AG08396 (cell line): ENCODE measurements at places on chromosomes 4 and X.

- DNase-seq = no peak
These were observed 3.2 kb downstream of the SPRY1 start for GRCh38 chr4:123399627-123400358.

GRCh38 chrX:78123190-78123589 is 16.3 kb downstream of the TAF9B start:
- DNase-seq = peak; percentile 13

DNA sequence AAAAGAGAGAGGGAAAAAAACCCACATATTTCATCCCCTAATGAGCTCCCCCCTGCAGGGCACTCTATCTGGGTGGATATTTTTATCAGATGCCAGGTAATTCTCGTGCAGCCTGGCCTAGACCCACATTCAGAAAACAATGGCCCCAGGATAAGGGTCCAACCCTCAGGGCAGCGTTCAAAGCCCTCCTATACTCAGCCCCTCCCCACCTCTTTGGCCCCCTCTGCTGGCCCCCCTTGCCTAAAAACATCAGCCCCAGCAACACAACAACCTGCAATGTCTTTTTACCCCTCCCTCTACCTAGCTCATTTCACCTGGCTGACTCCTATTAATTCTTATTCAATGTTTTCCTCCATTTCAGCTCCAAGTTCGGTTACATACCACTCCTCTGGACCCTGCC is 145.4 kb upstream of the MED14 start:
- DNase-seq = no peak

DNA sequence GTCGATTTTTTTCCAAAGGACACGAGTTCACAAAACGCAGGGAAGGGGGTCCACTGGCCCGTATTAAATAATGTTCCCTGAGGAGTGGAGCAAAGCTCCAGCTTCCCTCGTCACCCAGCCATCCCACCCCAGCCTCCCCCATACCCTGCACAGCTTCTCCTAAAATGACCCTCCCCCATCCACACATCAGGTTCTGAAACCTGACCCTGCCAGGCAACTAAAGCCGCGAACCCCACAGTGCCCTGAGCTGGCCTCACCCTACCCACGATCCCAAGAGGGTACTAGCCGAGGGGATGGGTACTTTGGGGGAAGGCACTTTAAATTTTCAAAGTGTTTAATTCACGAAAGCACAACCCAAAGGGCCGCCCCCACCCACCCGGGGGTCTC is 634 bp downstream of the APOO start:
- DNase-seq = no peak

DNA sequence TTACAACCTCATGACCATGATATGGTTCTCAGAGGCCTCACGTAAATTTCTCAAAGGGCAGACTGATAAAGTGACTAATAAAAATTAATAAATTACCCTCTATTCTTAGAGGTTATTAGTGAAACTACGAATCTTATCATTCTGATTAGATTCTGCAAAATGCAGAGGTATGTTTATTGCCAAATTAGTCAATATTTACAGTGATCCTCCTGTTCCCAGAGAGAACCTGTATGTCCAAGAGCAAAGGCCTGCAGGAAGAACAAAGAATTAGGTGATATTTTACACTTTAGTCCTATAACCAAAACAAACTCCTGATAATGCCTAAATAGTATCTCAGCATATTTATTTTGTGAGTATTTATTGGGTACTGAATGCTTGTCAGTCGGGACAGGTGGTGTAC is 58.1 kb downstream of the FAM13A start:
- no peak for DNase-seq

DNA sequence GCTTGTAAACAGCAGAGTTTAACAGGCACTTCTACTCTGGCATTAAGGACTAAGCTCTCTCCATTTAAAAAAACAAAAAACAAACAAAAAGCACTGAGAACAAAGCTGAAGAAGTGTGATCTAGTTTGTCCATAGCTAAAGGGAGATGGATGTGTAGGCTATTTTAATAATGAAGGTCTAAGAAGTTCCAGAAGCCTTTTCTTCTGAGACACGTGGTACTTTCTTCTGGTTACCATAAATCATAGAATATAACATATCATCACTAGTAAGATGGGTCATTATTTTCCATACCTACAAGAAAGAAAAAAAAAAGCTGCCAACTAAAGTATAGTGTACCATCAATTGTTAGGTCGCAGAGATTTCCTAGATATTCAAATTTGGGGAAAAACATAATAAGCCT is 722 bp upstream of the NBDY start:
- no peak for DNase-seq

GRCh38 chrX:115344885-115345614 is 55.5 kb downstream of the LUZP4 start:
- peak; percentile 89 for DNase-seq

- no peak for DNase-seq
These were observed 49.3 kb downstream of the PAQR3 start for GRCh38 chr4:78889955-78890354.

DNA sequence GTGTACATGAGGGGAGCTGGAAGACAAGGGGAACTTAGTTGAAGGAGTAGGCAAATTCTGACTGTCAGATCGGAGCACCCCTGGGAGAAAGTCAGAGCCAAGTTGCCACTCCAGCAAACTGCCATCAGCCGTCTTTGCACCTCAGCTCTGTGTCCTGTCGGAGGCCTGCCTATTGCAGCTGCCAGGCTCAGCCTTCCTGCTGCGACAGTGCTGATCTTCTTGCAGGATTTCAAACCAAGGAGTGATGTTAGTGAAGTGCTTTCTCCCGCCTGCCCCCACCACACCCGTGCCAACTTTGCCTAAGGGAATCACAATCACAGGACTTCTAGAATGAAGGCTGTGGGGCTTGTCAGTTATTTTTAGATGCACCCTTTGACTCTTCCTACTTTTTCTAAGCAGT is 185.3 kb downstream of the KIT start:
- no peak for DNase-seq

DNA sequence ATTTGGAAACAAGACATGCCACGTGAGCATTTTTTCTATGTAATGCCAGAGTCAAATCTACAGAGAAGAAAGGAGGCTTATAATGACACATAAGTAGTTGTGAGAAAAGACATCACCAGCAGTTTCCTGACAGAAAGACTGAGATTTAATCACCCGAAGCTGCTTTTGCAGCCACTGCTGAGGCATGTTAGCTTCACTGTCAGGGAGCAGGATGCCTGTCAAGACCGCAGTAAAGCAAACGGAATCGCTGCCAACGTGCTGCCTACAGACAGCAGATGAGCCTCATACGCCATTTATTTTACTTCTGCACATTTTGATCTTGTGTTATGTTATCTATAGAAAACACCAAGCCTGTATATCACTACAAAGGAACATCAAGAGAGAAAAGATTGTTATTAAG is 68.7 kb upstream of the NDST3 start:
- no peak for DNase-seq

GRCh38 chrX:3262901-3263300 is 83.6 kb downstream of the MXRA5 start:
- peak; percentile 31 for DNase-seq

DNA sequence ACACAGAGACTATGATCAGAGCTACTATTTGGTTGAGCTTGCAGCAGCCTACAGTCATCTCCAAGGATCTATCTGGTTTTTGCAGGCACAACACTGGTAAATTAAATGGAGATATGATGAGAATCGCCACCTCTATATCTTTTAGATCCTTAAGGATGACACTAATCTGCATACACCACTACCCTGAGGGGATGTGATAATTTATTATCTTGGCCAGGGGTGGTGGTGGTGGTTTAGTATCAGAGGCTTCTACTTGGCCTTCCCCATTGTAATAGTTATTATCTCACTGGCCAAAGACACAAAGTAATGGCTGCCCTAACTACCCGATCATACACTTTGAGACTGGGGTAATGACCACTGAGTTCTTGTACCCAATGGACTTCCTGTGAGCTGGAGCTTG is 21.2 kb downstream of the CCDC160 start:
- no peak for DNase-seq
